ENCODE measurements at places on chromosomes 2 and 18.

DNA sequence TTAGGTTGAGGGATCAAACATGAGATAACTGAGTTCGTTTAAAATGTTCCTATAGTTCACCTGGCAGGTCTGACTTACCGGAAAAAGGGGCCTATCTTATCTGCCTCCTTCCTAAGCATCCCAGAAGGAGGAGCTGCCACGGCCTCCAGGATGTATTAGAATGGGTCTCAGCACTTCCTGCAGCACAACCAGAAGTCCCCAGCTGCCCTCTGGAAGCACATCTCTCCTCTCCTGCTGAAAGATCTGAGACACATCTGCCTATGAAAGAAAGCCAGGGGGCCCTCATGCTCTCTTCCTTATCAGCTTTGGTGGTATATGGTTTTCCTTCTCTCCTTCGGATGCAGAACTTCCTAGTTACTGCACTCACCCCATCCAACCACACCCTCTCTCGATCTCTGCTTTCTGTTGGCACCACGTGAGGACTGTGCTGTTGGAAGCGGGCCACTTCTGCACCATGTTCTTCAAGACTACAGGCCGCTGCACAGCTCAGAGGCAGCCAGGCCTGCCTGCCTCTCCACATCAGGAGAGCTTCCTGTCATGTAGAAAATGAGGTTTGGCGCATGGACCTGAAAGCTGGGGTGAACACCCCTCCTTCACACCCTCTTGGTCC lies 6.5 kb downstream of the IGFBP5 start:
- no peak for DNase-seq

DNA sequence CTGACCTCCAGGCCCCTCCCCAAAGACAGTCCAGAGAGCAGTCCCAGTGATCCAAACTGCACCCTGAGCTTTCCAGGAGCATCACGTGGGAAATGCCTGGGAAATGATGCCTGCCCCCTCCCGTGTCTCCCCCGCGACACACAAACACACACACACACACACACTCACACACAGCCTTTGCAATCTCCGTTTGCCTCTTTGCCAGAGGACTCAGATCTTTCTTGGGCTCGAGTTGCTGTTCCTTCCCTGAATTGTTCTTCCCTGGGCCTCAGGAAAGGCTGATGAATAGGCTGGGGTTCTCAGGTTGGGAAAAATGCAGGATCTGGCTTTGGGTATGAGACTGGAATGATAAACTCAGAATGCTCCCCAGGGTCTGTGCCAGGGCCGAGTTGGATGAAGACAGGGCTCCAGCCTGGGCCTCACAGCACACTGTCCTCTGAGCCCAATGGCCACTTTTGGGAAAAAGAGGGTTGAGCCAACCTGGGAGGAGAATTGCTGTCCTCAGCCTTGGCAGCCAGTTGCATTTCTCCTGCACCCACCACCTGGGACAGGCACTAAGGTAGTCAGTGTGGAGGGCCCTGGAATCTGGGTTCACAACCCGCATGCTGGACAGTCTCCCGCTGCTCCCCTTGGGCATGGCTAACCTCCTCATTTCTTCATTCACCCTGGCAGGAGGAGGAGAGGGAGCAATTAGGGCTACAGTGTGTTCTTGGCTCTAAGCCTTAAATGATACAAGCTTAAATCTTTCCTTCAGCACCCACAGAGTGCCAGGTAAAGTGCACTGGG lies 43.9 kb upstream of the ATP6V1B1 start:
- DNase-seq: no peak

- DNase-seq: no peak
Measured at GRCh38 chr18:46051731-46052461, 20.2 kb downstream of the PSTPIP2 start.

- DNase-seq: no peak
Measured at GRCh38 chr2:233062451-233062850, 2.3 kb downstream of the INPP5D start.

GRCh38 chr2:196159221-196159892 lies 12.0 kb downstream of the STK17B start:
- no peak for DNase-seq

DNA sequence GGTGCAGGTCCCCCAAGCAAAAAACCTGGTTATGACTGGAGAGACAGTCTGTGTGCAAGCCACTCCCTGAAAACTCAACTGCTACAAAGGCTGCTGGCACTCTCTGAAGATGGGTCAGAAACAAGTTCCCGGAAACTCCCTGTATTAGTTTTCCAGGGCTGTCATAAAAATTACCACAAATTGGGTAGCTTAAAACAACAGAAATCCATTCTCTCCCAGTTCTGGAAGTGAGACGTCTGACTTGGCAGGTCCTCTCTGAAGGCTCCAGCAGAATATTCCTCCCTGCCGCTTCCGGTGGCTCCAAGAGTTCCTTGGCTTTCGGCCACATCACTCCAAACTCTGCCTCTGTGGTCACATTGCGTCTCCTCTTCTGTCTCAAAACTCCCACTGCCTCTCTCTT lies 30.1 kb upstream of the SERPINE2 start:
- DNase-seq: no peak

GRCh38 chr18:45571714-45572113 lies 43.6 kb upstream of the SLC14A2 start:
- DNase-seq: no peak

DNA sequence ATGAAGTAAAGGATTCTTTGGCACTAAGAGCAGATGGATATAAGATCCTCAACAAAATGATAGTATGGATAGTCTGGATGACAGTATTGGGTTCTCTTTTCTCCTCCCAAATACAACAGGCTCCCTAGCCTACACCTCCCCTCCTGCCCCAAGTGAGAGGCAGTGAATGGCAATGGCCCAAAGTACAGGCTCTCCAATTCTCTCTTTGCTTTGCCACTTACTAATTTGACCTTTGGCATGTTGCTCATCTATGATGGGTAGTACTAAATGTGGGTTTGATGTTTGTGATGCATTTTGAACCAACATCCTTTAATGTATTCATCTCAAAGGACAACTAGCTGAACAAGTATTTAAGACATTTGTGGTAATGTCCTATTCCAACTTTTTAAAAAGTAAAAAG lies 65.9 kb downstream of the EIF5B start:
- DNase-seq: no peak

GRCh38 chr18:57621246-57621604 lies 411 bp downstream of the NARS1 start:
- DNase-seq: no peak

DNA sequence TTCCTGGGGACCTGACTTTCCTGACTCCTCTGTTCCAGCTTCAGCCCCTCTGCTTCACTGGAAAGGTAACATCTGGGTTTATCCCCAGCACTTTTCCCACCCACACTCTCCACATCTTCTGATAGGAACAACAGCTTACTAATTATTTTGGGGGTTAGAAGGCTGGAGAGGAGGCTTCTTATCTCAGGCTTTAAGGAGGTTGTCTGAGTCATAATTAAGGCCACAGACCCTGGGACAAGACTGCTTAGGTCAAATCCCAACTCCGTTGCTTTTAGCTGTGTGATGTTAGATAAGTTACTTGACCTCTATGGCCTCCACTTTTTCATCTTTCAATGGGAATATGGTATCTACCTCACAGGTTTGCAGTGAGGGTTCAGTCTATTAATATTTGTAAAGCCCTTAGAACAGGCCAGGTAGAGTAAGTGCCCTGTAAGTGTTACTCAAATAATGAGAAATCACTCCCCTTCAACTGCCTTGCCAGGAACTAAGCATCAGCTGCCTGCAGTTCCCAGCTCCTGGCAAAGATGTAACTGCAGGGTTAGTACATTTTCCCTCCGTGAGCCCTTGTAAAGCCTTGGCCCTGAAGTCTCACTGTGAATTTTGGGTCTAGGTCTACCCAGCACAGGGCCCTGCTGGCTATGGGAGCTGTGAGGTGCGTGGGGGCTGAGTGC lies 123.6 kb downstream of the MTX2 start:
- no peak for DNase-seq

DNA sequence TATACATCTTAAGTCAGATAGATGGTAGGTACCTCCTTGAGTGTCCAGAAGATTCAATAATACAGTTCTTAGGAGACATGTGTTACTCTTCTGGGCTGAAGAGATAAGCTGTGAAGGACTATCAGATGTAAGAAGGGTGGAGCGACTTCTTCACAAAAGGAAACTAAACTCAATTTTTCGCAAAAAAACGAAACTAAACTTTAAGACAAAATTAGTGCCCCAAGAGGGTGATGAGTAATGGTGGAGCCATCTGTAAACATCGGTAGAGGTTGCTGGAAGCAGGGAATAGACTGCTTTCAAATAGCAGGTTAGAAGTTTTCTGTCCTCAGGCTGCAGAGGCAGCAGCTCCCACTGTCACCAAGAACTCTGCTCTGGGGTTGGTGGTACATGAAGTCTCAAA lies 111.6 kb upstream of the TACR1 start:
- no peak for DNase-seq

GRCh38 chr2:238428866-238429265 lies 2.1 kb downstream of the ASB1 start:
- DNase-seq: no peak

DNA sequence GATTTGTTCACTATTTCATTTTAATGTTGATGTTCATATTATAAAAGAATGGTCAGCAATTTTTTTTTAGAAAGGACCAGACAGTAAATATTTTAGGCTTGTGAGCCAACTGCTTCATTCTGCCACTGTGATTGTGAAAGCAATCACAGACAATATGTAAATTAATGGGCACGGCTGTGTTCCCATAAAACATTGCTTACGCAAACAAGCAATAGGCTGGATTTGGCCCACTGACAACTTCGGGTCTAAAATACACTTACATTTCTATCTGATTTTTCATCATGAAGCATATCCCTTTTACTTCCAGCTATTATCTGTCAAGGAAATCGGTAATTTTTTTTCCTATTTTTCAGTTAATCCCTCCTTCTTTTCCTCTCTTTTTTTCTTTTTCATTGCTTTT lies 182.2 kb upstream of the CDH2 start:
- no peak for DNase-seq

- DNase-seq: no peak
Measured at GRCh38 chr2:98058191-98058975, 28.6 kb upstream of the VWA3B start.

GRCh38 chr2:207143215-207144172 lies 22.3 kb downstream of the KLF7 start:
- no peak for DNase-seq

DNA sequence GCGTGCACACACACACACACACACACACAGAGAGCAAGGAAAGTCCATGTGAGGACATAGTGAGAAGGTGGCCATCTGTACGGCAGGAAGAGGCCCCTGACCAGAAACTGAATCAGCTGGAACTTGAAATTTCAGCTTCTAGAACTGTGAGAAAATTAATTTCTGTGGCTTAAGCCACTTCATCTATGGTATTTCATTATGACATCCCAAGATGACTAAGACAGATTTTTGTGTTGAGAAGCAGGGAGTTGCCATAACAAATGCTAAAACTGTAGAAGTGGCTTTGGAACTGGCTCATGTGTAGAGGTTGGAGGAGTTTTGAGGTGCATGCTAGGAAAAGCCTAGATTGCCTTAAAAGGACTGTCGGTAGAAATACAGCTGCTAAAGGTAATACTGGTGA lies 63.4 kb upstream of the ZBTB7C start:
- no peak for DNase-seq

DNA sequence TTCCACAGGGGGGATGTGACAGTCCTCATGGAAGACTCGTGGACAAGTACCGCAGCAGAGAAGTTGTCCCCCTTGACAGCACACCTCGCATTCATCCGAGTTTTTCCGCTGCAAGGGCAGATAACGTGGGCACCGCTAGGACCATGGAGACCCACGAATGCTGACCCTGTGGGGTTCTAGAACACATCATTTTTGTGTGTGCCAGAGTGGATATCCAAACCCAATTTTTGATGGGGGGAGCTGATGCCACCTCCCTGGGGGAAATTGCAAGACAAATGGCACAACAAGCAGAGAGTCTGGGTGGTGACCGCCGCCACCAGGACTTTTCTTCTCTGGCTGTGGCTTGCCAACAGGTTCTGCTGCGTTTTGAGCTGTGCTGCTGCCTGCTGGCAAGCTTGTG lies 46.9 kb downstream of the SP110 start:
- DNase-seq: no peak

DNA sequence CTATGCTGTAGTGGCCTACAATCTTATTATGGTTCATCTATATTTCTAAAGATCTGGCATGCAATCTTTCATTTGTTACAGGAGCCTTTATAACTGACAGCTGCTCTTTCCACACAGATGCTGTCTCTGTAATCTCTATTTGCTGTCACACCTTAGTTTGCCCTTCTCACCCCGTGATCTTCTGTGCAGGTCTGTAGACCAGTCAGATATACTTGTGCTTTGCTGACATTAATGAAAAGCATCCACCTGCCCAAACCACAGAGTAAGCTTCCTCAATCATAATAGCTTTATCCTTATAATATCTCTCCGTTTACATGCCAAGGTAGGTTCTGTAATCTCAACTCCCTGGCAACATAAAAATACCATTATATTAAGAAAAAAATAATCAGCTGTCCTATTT lies 122.4 kb downstream of the GRB14 start:
- no peak for DNase-seq

DNA sequence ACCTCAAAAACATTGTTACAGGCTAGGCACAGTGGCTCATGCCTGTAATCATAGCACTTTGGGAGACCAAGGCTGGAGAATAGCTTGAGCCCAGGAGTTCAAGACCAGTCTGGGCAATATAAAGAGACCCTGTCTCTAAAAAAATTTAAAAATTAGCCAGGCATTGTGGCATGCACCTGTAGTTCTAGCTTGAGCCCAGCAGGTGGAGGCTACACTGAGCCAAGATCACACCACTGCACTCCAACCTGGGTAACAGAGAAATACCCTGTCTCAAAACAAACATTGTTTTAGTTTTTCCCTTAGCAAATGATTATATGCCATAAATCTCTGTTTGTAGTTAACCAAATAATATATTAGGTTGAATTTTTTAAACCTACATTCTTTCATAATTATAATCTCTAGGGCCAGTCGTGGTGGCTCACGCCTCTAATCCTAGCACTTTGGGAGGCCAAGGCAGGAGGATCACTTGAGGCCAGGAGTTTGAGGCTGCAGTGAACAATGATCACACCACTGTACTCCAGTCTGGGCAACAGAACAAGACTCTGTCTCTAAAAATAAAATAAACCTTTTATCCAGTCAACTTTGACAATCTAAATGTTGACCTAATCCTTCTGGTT lies 13.3 kb upstream of the CYP20A1 start:
- peak; percentile 12 for DNase-seq

- no peak for DNase-seq
Measured at GRCh38 chr18:57585855-57586250, 649 bp downstream of the FECH start.

GRCh38 chr2:23330214-23330613 lies 54.8 kb upstream of the KLHL29 start:
- no peak for DNase-seq

GRCh38 chr18:3453540-3454364 lies 3.8 kb downstream of the TGIF1 start:
- DNase-seq: no peak

GRCh38 chr2:8986327-8986976 lies 17.0 kb downstream of the MBOAT2 start:
- DNase-seq: no peak

DNA sequence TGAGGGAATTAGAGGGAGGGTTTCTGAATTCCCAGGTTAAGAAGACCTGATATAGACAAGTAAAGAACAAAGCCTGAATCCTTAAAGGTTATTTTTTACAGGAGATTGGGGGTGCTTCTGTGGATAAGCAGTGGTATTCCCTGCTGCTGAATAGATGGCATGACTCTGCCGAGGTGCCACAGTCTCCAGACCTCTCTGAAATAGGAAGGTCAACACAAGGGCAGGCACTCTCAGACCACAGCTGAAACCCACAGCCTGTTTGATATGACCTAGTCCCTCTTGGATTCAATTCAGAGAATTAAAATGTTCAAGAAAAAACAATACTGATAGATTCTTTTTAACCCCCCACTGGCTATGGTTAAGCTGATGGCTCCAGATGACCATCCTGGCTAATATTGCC lies 259.3 kb downstream of the PTGR3 start:
- DNase-seq: no peak

- DNase-seq: peak; percentile 5
Measured at GRCh38 chr2:43576981-43577892, 18.6 kb downstream of the THADA start.
